NCI-H1694 treated with DMSO at 0.1 percent for 48 hours (cell line): ENCODE measurements at places on chromosomes 12 and 14.

DNA sequence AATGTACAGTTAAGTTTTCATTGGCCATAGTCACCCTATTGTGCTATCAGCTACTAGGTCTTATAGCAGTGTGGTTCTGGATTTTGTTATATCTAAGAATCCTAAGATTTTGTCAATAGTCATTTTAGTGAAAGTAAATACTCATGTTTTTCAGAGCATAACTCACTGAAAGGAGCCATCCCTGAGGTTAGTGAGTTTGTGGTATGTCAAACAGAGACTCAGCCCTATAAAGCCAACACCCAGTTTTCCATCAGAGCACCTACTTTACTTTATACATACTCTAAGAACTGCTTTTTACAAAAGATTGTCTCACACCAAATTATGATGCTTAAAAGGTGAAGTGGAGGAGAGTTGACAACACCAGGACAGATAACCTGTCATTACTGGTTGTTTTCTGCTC lies 686.3 kb upstream of the LRFN5 start:
- no peak for DNase-seq

DNA sequence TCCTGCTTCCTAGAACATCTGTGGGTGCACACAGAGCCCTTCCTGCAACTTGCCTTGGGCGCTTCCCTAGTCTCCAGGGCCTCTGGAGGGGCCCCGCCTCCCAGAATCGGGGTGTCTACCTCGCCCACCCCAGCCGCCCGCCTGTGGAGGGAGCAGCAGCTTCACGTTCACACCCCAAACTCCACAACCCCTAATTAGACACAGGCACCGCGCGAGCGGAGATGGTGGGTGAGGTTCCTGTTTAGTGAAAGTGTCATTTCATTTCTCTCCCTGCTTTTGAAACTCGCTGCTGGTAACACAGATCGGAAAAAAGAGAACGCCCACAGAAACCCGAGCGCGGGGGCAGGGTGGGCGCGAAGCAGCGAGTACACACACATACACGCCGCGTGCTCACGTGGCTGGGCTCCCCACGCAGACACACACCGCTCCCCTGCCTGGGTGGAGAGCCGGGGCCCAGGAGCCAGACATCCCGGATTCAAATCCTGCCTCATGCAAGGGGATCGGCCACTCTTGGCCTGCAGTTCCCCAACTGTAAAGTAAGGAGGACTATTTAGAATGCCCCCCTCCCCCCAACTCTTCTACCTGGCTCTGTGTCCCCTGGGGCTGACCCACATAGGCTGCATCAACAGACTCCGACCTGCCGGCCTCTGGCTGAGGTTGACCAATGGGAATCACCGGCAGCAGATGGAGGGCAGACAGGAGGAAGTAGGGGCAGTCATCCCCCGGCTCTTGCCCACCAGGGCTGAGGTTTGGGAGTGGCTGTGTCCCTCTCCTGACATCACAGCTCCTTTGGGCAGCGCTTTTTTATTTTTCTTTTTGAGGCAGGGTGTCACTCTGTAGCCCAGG lies 79.2 kb upstream of the NCOR2 start:
- DNase-seq, result no peak

DNA sequence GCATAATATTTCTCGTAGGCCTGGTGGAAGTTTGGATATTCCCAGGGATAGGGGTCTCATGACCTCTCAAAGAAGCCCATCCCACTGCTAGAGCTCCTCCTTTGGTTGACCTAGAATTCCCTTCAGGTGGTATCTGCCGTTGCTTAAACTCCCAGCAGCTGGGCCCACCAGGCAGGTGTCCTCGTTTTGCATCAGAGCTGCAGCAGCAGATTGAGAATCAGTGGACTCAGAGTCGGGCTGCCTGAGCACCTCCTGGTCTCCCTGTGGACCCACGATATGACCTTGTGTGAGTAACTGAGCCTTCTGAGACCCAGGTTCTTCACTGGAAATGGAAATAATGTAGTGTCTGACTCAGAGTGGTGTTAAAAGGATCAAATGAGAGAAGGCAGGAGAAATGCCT lies 132.7 kb downstream of the PAPOLA start:
- no peak for DNase-seq

- no peak for DNase-seq
Observed at GRCh38 chr12:50615907-50616296, 111.1 kb downstream of the DIP2B start.

- no peak for DNase-seq
Observed at GRCh38 chr14:94111276-94112095, 950 bp downstream of the IFI27 start.

DNA sequence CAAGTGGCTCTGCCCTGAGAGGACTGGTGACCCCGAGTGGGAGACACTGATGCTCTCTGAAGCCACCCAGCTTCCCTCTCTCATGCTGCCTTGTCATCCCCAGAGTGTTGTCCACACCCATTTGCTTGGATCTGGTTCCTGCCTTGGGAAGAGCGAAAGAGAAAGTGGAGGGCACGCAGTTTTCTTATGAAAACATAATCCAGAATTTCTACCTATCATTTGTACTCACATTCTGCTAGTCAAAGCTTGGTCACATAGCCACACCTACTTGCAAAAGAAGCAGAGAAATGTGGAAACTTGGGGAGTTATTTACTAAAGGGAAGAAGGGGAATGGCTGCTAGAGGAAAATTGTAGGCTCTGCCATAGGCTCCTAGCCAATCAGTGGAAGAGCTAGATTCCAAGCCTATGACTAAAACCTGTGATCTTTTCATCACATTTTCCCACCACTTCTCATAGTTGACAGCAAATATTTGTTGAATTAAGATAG lies 326.3 kb downstream of the ZFP36L1 start:
- no peak for DNase-seq

DNA sequence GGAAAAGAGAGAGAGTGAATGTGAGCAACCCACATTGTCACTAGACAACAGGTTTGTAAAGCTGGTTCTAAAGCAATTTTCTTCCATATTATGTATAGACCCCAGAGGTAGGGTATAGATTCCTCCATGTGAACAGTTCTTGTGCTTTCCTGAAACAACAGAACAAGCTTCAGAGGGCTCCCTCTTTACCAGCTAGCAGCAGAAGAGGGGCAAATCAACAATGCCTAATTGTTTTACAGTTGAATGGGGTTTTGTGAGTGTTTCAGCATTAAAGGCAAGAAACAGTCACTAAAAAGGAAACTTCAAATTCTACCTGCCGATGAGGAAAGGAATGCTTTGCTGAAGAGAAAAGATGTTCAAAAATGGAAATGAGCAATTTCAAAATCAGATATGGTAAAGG lies 341.2 kb upstream of the KITLG start:
- DNase-seq, result no peak

DNA sequence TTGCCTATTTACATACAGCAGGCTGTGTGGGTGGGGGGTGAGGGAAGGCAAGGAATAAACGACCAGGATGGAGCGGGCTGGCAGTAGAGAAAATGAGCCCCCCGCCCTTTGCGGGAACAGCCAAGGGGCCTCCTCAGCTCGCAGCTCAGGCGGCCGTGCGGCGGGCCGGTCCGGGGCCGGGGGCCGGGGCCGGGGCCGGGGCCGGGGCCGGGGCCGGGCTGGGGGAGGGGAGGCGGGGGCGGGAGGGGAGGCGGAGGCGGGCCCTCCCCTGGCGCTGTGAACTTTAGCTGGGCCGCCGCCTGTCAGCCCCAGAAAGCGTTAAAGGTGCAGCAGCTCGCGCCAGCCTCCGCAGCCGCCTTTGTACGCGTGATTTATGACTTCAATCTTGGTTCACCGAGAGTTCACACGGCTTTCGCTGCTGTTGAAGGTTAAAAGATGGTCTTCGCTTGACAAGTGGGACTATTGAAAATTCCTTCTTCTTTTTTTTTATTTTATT lies 28.8 kb downstream of the HOXC4 start:
- no peak for DNase-seq

GRCh38 chr12:111642681-111643426 lies 42.9 kb downstream of the BRAP start:
- DNase-seq, result no peak

DNA sequence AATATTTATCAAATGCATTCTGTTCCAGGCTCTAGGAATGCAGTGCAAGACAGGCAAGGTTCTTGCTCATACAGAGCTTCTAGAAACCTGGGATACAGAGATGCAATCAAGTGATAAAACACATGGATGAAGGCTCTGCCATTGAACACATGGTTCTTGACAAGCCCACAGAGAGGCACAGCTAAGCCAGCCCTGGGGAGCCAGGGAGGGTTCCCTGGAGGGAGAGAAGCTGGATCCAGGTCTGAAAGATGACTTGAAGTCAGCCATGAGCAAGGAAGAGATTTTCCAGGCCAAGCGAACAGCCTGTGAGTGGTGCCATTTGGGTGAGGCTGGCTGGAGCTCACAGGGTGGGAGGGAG lies 66.2 kb downstream of the IRF2BPL start:
- no peak for DNase-seq

DNA sequence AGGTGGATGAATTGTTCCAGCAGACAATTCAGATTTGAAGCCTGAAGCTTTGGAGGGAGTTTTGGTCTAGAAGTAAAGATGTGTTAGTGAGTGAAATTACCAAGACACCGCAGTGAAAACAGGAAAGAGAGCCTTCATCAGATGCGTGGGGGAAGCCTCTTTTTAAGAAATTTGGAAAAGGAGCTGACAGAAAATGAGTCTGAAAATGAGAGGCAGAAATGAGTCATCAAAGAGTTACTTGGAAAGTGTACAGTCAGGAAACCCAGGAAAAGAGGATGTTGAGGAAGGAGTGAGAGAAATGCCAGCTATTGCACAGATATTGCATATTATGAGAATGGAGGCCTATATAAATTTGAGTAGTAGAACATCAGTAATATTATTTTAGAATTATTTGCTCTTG lies 520.7 kb downstream of the NRXN3 start:
- DNase-seq, result no peak

- no peak for DNase-seq
Observed at GRCh38 chr12:50529345-50529744, 24.6 kb downstream of the DIP2B start.

DNA sequence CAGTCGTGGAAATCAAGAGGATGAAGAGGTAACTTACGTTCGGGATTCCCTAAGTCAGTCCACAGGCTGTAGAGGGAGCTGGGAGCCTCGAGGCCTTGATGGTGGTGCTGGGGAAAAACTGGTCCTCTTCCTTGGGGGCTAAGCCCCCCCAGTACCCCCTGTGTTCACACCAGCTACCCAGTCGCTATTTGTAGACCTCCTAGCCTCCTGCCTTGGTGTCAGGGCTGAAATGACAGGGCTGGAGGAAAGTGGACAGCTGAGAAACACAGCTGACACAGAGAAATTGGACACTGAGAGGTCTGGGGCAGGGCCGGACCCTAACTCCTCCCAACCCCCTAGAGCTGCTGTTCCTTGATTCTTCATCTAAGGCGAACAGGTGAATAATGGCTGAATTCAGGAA lies at the start of gene STAC3:
Gene STAC3 (minus strand): TSS at position 232 of the 400 bp plus-strand sequence. CDS start 1,551 bp downstream, outside the sequence.
- no peak for DNase-seq

GRCh38 chr12:58346032-58346632 lies 404.8 kb downstream of the ATP23 start:
- peak; percentile 39 for DNase-seq

- DNase-seq, result no peak
Observed at GRCh38 chr12:63206909-63207308, 55.9 kb upstream of the AVPR1A start.

GRCh38 chr12:32595251-32595650 lies 83.8 kb upstream of the DNM1L start:
- no peak for DNase-seq

- no peak for DNase-seq
Observed at GRCh38 chr14:72008666-72009065, 76.4 kb downstream of the RGS6 start.
